ENCODE measurements at places on chromosomes 5 and 9. TPM values are rescaled to one million over a fixed set of nuclear protein-coding genes. Genes with fewer than 3 reads are reported as not detected.

- DNase-seq = no peak
Observed at GRCh38 chr5:159680095-159680494, 236.2 kb upstream of the ADRA1B start.

DNA sequence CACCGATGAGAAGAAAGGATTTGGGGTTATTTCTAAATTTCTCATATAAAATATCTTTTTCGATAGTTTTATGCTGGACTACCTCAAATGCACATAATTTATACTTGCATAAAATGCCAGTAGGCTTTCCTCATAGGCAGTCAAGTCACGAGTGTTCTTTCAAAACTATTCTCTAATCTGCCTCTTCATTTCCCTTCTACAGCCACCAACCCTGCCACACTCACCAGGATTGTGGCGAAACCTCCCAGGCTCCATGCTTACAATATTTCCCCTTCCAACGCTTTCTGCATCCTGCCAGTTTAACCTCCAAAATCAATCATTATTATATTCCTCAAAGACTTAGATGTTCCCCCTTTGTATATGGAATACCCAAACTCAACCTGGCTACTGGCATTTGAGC lies 65.4 kb downstream of the FRMD3 start:
- no peak for DNase-seq

DNA sequence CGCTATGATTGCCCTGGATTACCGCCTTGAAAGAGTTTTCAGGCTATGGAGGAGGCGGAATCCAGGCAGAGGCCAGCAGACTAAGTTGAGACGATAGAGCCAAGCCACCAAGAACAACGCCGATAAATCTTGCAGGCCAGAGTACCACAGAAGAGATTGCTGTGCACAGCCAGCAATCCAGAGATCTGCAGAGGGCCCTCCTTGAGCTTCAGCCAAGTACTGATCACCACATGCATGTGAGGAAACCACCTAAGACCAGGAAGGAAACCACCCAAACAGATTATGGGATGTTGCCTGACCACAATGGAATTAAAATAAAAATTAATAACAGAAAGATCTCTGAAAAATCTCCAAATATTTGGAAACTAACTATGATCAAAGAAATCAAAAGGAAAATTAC lies 74.9 kb downstream of the GCNT4 start:
- no peak for DNase-seq

- no peak for DNase-seq
Observed at GRCh38 chr9:87310827-87311523, 186.7 kb upstream of the DAPK1 start.

- DNase-seq = no peak
Observed at GRCh38 chr5:109478830-109479229, 69.1 kb upstream of the PJA2 start.

DNA sequence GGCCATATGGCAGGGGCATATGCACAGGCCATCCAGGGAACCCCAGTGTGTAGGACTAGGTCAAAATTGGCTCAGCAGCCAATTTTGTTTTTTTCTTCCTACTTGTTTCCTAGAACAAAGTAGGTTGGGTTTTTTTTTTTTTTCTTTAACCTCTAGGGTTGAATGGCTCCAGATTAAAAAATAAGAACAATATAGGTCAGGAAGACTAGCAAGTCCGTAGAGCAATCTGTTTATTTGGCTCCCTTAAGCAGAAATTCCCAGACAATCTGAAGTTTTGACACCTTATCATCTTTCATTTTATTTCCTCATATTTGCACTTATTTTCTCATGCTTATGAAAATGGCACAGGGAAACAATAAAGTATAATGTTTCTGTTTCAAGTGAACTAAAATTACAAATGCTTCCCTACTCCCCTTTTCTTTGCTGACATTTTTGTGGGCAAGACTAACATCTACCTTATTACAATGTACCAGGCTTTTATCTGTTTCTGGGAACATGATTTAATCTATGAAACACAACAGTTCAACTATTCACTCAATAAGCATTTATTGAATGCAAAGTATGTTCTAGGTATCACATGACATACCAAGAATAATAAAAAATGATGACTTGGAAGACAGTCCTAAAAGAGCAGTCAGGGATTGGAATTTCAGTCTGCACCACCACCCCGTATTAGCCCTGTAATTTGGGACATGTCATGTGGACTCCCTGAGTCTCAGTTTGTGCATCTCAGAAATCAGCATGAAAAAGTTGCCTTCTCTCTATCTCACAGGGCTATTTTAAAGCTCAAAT lies 30.5 kb downstream of the TLR4 start:
- no peak for DNase-seq

MSX2 gene
- not detected for total RNA-seq

SLC36A2 gene
- total RNA-seq = not detected

OR13D1 gene
- not detected for total RNA-seq

IL33 gene
- total RNA-seq = not detected

SHOC1 gene
- not detected for total RNA-seq

GABRP gene
- not detected for total RNA-seq

IFNK gene
- total RNA-seq = not detected

OMD gene
- total RNA-seq = not detected
